Right hindlimb (tissue), 1 donor: ENCODE measurements at places on chromosomes 2 and 18.
A peak's percentile ranks its signal among the peaks of the same experiment; 100 is the strongest.

DNA sequence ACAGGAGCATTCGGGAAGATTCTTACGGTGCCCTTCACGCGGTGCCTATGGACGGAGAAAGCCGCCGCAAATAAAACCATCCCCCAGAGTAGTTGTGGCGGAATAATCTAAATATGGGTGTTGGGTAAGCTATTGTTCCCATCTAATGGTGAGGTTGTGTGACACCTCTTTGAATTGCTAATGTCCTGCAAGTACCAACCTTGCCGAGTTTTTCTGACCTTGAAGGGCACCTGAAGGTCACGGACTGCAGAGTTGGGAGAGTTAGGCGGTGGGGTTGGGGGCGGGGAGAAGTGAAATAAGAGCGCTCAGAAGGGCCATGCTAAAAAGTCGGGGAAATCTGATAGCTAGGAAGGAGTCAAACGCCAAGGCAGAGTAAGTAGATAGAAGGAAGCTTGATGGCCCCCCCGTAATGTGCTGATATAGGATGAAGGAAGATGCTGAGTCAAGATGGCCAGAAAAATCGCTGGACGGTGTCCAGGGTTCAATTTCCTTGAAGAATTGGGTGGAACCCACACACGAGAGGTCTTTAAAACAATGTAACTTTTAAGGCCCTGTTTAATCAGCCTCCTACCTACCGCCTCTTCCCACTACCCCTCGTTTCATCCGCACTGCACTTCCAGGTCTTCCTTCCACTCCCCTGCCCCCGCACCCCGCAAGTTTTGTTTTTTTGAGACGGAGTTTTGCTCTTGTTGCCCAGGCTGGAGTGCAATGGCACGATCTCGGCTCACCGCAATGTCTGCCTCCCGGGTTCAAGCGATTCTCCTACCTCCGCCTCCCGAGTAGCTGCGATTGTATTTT lies 600 bp downstream of the KATNAL2 start:
- DNase-seq = peak; percentile 62

GRCh38 chr2:44786045-44786816 lies 155.3 kb upstream of the SIX3 start:
- DNase-seq = no peak

GRCh38 chr2:241475267-241475666 lies 33.1 kb downstream of the STK25 start:
- no peak for DNase-seq

GRCh38 chr2:45494275-45494977 lies 116.6 kb downstream of the SRBD1 start:
- DNase-seq = no peak

DNA sequence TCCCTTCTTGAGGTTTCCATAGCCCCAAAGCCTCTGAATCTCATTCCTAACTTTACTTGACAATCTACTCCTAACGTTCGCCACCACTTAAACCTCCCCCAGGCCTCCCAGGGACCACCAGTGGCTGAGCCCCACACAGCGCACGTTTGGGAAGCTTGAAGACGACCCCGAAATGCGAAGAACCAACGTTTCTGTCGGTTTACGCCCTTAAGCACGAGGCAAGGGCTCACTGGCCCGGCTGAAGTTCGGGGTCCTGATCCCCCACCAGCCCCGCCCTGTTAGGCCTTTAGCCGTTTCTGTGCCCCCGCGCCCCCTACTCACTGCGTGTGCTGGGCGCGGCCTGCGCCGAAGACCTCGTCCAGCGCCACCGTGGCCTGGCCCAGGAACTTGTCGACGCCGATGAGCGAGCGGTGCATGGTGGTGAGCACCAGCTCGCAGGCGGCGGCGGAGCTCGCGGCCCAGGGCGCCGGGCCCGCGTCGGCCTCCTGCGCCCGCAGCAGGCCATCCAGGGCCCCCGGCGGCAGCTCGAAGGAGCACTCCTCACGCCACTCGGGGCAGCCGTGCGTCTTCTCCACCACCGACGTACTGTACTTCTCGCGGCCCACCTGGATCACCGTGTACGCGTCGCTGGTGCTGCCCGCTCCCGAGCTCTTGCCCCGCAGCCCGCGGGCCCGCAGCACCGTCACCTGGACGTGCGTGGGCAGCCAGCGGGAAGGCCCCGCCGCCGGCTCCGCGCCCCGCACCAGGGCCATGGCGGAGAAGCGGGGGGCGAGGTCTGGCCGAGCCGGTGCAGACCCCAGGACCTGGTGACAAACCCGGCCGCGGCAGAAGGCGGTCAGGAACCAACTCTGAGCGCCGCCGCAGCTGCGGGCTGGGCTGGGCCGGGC lies 479 bp downstream of the RAB11FIP5 start:
- DNase-seq = peak; percentile 40

- DNase-seq = no peak
Observed at GRCh38 chr2:104562537-104562936, 291.4 kb upstream of the POU3F3 start.

- no peak for DNase-seq
Observed at GRCh38 chr2:85675866-85676548, 8.0 kb upstream of the SFTPB start.

- no peak for DNase-seq
Observed at GRCh38 chr2:98711506-98711905, 19.4 kb downstream of the MGAT4A start.

DNA sequence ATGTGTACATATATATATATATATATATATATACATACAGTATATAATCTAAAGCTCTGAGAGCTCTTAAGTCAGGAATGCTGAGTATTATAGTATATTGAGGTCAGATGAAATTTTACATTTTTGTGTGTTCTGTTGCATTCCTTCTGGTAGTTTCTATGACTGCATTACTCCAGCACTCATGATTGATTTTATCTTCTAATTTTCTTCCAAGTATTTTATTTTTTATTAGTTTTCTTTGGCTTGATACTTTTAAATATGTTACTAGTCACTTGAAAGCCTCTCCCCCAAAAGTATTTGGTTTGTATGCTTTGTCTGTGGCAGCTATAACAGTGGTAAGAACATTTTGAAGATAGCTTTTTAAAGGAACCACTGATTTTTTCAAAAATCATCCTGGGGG lies 25.0 kb downstream of the METTL21A start:
- no peak for DNase-seq

DNA sequence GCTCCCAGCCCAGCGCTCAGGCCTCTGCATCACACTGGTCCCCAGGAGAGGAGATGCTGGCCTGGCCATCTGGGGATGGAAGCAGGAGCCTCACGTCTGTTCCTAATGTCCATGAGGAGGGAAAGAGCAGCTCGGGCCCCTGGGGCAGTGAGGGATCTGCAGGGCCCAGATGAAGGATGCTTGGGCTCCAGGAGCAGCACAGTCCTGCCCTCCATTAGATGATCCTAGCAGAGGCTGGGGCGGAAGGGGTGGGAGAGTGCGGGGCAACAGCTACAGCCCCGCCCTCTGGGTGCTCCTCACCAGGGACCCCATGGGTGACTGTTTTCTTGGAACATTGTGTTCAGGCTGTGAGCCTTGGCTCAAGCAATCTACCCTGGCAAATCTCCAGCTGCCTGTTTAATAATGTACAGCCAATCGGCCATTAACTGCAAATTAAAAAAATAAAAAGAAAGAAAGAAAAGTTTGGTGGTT lies 49.7 kb downstream of the TNS1 start:
- peak; percentile 23 for DNase-seq

DNA sequence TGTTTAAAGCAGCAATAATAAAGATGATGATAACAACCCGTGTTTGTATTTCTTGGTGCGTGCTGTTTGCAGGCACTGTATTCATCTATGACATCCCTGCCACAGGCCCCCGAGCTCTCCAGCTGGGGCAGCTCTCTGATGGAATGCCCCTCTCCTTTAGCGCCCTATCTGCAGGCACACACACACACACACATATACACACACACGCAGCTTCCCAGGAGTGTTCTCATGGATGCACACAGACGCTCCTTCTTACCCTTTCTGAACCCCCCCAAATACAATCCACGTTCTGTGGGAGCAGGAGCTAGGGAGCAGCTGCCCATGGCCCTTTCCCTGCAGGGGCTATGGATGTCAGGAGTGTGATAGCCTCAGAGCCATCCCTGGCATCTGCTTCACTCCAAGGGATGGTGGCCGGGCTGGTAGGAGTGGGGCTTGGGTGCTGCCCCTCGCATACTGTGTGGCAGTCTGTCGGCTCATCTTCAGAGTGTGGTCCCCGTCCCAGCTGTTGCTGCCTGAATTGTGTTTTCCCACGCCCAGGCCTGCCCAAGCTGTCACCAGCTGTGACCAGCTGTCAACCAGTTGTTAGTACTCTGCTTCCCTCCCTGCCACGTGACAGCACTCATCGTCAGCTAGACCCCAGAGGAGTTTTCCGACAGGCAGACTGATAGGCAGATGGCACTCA lies 50.8 kb upstream of the MYCN start:
- DNase-seq = peak; percentile 84

- no peak for DNase-seq
Observed at GRCh38 chr18:27723168-27723567, 453.8 kb downstream of the CDH2 start.

GRCh38 chr2:198052741-198053140 lies 248.3 kb downstream of the PLCL1 start:
- DNase-seq = no peak

DNA sequence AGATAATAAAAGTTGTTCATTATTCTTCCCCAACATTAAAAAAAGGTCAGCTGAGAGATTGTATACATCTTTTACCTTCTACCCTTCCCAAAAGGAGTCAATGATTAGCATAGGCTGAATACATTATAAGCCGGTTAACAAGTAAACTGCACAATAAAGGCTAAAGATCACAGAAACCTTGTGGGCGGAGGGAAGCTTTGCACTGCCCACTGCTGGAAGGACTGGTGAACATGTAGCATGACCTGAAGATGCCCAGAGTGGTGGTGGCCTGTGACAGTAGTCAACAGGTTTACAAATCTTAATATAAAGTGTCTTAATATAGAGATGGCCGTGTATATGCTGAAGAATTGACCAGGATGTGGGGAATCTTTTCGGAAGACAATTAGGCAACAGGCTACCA lies 35.6 kb downstream of the ARL5A start:
- DNase-seq = no peak

DNA sequence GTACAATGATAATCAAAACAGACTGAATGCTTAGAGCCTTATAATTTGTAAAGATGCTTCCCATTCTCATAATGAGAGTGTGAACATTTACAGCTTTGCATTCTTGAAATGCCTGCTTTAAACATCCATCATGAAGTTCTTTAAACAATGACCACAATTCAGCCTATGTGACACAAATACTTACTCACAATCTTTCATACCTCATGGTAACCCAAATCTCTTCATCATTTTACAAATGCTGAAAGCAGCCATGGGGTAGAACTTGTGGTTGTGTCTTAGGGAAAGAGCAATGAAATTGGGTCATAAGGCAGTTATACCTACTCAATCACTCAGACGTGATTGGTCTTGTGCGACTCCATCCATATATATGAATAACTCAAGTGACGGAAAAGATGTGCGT lies 140.7 kb downstream of the RND3 start:
- DNase-seq = no peak

GRCh38 chr18:45212181-45213039 lies 402.9 kb upstream of the SLC14A2 start:
- DNase-seq = peak; percentile 57

GRCh38 chr2:85929096-85930050 lies 40.6 kb upstream of the ST3GAL5 start:
- DNase-seq = no peak

- DNase-seq = no peak
Observed at GRCh38 chr2:151802315-151802714, 25.9 kb downstream of the ARL5A start.

DNA sequence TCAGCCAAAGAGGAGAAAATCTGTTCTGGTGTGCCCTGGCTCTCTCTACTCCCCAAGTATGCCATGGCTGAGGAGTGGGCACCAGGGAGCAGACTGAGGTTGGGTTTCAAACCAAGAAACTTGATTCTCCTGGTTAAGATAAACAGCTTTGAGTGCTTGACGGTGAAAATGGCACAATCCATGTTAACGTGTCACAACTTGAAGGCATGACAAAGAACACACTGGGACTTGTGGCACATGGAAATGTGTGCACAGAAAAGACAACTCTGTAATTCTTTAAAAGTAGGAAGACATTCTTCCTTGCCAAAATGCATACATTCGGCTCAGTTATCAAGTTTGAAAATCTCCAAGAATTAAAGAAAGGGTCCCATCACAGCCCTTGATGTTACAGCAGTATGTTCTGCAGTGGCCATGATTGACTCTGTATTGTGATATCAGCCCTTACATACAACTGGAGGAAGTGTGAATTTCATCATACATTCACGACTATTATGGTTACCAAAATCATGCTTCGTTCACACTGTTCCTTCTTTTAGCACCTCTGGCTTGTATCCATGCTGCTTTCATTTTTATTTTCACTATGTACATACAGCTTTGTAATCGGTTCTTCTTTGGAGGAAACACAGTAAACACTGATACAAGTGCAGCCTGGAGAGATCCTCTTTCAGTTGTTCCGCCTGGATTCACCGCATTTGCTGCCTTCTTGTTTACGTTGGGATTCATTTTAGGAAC lies 15.6 kb upstream of the ACTG2 start:
- no peak for DNase-seq

DNA sequence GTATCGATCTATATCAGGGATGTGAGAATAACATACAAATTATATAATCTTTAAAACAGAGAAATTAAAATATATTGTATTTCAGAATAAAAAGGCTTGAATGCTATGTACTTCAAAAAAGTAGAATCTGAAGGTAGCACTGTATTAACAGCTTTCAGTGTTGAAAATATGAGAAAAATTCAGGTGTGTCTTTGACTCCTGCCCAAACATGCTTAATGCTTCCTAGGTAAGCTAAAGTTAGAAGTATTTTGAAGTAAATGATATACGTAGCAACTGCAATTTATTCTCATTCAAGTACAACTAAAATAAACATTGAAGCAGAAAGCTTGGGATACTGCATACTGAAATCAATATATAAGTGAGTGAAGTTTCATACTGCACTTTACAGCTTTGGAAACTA lies 1082.0 kb upstream of the ACVR2A start:
- no peak for DNase-seq

DNA sequence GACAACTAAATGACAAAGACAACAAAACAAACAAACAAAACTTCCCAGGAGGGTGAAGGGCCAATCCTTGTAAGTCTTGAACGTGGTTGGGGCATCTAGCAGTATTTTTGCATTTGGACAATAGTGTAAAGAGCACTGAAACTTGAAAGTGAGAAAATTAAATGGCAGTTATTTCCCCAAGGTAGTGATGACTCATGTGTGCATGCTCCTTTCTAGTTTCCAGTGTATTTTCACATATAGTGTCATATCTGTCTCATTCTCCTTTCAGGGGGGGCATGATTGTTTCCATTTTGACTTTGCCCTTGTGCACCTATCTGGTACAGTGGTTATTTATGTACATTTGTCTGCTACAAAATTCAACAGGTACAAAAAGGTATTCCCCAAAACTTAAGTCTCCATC lies 39.5 kb downstream of the CERS6 start:
- DNase-seq = no peak

DNA sequence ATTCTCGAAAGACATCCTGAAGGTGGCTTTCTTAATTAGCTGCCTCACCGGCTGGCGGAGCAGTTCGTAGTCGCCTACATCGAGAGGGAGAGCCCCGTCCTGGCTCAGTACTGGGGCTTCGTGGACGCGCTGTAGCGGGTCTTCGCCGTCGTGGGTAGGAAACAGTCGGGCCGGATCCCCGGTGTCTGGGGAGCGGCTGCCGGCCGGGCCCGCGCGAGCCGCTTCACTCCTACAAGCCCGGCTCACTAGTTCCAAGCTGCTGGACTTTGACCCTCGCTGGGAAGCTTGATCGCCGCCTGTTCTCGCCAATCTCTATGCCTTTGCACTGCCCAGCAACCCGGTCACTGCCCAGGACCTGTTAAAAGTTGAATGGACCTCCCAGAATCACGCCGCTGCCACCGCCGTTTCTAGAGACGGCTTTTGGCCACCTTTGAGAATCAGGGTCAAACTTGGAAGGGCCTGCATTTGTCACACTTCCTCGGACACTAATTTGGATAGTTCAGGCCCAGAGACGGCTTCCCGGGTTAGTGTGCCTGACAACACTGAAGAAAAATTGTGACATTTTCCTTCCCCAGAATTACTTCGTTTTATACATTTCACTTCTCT lies 41.4 kb upstream of the AKAIN1 start:
- peak; percentile 48 for DNase-seq
